ENCODE measurements at places on chromosomes 6 and 20.

DNA sequence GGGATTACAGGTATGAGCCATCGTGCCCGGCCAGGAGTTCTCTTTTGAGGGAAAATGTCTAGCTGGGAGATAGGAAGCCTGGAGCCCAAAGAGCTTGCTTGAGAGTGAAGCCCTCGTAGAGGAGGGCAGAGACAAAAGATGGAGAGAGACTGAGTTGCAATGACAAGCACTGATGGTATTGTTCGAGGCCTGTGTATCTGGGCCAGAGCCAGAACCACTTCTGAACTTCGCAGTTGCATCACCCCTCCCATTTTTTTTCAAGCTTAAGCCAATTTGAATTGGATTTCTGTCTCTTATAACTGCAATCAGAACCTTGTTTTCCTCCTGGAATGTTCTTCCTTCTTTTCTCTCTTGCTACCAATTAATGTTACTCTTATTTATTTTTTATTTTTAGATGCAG lies 83.1 kb downstream of the KCNB1 start:
- no peak for DNase-seq

GRCh38 chr6:40138273-40138720 lies 204.0 kb upstream of the MOCS1 start:
- no peak for DNase-seq

DNA sequence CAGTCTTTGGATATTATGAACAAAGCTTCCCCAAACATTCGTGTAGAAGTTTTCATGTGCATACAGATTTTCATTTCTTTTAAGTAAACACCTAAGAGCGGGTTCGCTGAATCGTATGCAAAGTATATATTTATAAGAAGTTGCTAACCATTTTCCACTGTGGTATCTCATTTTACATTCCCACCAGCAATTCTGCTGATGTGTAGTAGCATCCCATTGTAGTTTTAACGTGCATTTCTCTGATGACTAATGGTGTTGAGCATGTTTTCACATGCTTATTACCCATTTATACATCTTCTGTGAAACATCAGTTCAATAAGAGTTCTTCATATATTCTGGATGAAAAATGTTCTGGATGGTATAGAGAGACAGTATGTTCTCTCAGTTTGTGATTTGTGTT lies 97.4 kb downstream of the IYD start:
- DNase-seq: no peak

GRCh38 chr6:11705069-11705468 lies 73.5 kb downstream of the ADTRP start:
- no peak for DNase-seq

DNA sequence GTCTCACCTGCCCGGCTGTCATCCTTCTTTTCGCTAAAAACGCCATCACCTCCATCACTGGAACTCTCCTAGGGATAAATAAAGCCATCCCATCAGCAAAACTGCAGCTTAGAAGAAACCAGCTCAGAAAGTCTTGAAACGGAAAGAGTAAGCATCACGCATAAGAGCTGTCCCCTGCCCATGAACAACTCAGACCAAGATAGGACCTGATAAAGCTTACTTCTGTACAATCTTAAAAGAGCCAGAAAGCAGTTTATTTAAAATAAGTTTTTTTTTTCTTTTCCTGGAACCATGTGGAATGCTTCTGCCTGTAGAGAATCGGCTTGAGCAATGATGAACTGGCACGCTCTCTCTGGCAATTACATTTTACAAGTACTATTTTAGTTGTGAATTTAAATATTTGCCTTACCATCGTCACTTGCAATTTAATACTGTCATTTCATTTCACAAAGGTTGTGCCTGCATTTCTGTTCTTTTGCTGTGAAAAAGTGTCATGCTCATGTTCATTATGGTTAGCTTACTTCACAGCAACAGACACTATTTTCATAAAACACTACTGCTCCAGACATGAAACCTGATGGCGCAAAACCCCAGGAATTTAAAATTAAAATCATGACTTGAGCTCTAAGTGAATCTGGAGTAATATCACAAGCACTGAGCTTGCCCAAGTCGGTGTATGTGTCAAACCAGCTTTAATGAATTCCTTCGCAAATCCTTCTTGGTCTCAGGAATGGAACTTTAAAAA lies 59.6 kb upstream of the EMILIN3 start:
- DNase-seq: no peak

DNA sequence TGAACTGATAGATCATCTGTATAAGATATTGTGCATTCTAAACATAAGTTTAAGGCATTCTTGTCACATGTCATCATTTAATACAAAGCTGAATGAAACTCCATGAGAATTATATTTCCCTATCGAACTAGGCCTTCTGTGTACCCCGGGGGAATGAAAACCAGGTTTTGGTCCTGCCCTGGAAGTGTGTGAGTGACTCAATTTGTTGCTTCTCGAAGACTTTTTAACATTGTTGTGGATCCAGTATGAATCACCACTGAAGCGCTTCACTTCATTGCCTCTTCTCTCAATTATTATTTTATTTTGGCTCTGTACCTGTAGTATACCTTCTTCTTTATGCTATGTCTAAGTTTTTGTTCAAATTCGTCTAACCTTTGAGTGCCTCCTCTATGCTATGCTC lies 150.8 kb downstream of the GRIK2 start:
- no peak for DNase-seq

DNA sequence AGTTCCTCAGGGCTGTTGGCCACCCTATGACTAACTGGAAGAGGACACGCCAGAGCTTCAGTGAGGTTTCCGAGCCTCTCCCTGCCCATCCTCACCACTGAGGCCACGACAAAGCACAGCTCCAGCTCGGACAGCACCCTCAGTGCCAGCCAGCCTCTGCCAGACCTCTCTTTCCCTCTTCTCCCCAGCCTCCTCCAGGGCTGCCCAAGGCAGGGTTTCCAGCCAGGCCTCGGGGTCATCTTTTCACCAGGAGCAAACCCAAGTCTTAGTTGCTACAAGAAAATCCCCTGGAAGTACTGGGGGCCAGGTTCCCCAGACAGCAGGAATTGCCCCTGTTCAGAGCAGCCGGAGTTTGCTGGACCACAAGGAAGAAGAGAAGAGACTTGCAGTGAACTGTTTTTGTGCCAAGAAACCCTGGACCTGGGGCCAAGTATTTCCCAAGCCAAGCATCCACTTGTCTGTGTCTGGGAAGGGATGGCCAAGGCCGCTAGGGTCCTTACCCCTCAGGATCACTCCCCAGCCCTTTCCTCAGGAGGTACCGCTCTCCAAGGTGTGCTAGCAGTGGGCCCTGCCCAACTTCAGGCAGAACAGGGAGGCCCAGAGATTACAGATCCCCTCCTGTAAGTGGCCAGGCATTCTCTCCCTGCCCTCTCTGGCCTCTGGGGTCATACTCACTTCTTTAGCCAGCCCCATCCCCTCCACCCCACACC lies 41.6 kb downstream of the PLAGL2 start:
- DNase-seq: no peak

GRCh38 chr20:41135187-41135887 lies 2.0 kb upstream of the PLCG1 start:
- DNase-seq: peak; percentile 78

GRCh38 chr20:50408526-50409364 lies 101.4 kb upstream of the PTPN1 start:
- DNase-seq: no peak

DNA sequence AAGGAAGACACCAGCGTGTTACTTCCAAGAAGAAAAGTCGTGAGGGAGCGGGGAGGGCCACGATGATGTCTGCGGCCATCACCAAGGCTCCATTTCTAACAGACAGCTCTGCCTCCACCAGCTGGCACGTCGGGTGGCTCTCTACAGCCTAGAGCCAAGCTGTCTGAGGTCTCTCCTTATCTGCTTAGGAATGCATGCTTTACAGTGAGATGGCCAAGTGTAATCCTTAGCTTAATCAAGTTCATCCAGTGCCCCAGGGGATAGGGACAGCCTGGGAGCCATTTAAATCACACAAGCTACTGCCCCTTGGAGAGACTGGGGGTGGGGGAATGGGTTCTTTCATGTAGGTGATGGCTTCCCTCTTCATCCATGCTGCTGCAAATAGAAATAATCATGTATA lies 213.8 kb upstream of the CST7 start:
- no peak for DNase-seq

DNA sequence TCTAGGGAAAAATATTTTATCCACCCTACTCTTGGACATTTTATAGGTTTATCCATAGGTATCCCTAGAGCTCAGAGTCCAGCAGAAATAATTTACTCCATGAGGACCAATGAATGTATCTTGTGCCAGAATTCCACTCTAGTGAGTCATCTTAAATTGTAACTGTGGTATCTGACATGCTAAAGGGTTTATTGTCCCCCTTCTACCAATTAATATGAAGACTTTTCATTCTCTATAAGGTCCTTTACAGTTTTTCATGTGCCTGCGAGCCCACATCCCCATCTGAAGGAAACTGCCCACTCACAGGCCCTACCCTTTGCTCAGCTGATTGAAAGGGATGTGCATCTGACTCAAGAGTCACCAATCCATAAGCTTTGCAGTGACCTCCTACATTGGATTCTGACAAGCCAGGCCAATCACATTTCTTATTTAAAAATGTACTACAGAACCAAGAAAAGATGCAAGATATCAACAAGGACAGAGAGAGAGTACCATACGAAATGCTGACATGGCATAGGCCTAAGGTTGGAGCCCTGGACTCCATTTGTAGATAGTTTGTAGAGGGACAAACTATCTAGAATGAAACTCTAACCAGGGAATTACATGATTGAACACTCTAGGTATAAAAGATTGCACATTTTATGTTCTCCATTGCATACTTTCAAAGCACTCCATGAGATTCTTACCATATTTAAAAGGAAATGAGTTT lies 93.4 kb upstream of the DEFB112 start:
- DNase-seq: no peak

DNA sequence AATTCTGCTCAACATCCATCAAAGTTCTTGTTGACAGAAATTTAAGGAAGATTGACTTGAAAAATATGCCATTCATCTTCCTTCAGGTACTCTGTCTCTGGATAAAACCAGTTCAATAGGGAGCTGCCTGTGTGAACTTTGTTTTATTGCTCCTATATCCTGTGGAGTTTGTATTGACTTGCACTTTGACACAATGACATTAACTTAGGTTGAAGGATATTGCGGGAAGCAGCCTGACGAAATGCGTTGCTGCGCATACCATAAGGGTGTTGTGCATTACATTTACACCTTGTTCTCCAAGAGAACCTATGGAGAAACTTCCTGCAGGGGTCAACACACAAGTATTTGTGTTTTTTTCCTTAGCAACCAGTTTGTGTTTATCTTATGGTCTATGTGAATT lies 185.4 kb upstream of the GRIK2 start:
- no peak for DNase-seq

- DNase-seq: peak; percentile 3
Measured at GRCh38 chr6:153963352-153963751, 75.7 kb upstream of the OPRM1 start.

DNA sequence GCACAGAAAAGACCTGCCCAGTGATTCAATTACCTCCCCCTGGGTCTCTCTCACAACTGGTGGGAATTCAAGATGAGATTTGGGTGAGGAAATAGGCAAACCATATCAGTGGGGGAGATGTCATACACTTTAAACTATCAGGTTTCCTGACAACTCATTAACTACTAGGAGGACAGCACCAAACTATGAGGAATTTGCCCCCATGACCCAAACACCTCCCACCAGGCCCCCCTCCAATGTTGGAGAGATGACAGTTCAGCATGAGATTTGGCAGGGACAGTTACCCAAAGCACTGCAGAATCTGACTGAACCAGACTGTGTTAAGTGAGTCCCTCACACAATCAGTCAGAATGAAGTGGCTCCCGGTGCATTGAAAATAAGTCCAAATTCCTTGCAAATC lies 148.0 kb downstream of the TTLL2 start:
- DNase-seq: no peak

GRCh38 chr6:34146021-34146782 lies at the start of gene GRM4:
Gene GRM4 (minus strand): TSS chr6:34146087. CDS start chr6:34133496, 12,591 bp downstream.
- DNase-seq: no peak

DNA sequence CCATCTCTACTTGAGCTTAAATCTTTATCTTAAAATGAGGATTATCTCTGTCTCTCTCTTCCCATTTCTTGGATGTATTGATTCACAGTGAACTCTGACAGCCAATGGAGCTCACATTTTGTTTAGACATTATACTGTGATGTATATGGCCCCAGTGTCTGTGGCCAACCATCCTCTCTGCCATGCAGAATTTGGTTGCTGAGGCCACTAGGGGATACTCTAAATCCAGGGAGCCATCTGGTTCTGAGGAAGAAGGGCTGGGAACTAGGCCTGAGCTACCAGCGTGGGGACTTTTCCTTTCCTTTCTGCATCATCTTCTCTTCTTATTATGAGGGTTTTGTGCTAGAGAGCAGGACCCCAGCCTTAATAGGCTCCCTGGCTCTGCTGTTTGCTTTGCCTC lies 59.1 kb upstream of the RIPOR2 start:
- DNase-seq: no peak

DNA sequence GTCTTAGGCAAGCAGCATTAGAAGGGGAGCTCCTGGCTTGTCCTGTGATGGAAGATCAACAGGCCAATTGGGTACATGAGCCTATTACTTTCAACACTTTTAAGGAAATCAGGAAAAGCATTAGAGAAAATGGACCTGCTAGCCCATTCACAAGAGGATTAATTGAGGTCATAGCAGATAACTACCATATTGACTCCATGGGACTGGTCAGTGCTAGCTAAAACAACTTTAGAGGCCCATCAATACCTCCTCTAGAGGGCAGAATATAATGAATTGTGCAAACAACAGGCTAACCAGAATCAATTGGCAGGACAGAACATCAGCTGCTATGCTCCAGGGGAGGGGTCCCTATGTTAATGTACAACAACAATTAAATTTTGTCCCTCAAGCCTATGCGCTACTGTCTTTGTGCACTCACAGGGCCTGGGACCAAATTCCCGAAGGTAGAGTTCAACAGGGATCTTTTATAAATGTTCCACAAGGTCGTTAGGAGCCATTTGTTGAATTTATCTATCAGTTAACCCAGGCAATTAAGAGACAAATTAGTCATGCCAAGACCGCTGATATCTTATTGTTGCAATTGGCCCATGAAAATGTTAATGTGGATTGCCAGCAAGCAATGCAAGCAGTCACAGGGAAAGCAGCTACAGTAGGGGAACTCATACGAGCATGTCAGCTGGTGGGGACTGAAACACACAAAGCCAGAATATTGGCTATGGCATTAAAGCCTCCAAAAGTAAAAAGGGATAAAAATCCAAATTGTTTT lies 106.6 kb upstream of the BTN3A2 start:
- peak; percentile 28 for DNase-seq

Data from NAMALWA (cell line).